NCI-H226 (cell line): ENCODE measurements at places on chromosomes 16 and 17.

DNA sequence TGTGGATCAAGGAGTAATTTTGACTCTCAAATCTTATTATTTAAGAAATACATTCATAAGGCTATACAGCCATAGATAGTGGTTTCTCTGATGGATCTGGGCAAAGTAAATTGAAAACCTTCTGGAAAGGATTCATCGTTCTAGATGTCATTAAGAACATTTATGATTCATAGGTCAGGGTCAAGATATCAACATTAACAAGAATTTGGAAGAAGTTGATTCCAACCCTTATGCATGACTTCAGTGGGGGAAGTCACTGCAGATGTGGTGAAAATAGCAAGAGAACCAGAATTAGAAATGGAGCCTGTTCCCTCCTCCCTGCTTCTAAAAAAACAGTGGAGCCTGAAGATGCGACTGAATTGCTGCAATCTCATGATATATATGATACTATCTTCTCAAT is 36.6 kb upstream of the HNF1B start:
- DNase-seq, result no peak

DNA sequence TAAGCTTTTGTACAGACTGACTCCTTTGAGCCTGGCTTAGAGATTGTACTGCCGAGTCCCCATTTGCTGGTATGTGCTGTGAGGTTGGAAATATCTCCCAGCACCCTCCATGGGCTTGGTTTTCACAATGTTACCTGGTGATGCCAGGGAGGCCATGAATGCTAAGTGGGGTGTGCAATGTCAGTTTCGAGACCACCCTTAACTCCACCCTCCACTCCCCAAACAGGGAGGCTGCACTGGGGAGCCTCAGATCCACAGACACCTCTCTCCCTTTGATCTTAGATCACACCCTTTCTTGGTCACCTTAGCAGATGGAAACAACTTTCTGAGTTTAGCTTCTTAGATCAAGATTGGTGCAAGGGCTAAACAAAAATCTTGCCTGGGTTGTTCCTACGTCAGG is 28.6 kb upstream of the PIK3R6 start:
- no peak for DNase-seq

DNA sequence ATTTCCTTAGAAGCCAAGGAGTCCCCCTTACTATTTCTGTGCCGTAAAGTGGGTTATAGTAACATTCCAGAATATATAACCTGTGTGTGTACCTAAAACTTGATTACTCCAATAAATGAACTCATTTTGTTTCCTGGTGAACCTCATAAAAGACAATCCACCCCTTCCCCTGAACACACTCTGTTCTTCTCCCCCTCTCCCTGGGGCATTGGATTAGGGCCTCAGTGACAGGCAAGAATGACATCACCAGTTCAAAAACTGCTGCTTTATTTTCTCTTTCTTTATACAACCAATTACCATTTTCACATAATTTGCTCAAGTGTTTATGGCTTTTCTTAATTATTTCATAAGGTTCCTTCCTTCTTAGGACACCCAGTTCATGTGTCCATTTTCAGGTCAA is 17.4 kb downstream of the AARSD1 start:
- DNase-seq, result no peak

GRCh38 chr16:66366433-66367299 is at the start of gene CDH5:
Gene CDH5, plus strand, starts transcription at chr16:66366691. Its CDS starts 12,647 bp downstream, at chr16:66379338.
- DNase-seq, result no peak

- no peak for DNase-seq
Observed at GRCh38 chr16:83738923-83739503, 68.8 kb upstream of the HSBP1 start.

- DNase-seq, result peak; percentile 26
Observed at GRCh38 chr17:4631836-4632580, 9.5 kb downstream of the ALOX15 start.

GRCh38 chr17:64441772-64442540 is 7.0 kb upstream of the MILR1 start:
- no peak for DNase-seq

GRCh38 chr16:2358811-2359210 is 18.3 kb upstream of the ABCA3 start:
- no peak for DNase-seq

DNA sequence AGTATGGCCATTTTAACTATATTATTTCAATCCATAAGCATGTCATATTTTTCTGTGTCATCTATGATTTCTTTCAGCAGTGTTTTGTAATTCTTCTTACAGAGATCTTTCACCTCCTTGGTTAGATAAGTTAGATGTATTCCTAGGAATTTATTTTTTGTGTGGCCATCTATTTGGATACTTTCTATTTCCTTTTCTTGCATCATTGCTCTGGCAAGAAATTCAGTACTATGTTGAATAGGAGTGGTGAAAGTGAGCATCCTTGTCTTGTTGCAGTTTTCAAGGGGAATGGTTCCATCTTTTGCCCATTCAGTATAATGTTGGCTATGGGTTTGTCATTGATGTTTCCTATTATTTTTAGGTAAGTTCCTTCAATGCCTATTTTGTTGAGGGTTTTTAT is 15.1 kb upstream of the ABCA9 start:
- no peak for DNase-seq

DNA sequence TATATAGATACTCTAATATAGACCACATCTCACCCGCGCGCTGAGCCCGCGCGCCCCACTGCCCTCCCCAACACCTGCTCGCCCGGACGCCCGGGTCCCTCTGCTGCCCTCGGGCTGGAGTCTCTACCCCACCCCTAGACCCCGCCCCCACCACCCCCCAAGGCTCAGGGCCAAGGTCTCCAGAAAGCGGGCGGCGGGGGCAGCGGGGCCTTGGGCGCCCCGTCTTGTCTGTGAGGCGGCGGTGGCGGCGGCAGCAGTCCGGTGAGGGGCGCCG is 2.6 kb downstream of the HES7 start:
- no peak for DNase-seq

DNA sequence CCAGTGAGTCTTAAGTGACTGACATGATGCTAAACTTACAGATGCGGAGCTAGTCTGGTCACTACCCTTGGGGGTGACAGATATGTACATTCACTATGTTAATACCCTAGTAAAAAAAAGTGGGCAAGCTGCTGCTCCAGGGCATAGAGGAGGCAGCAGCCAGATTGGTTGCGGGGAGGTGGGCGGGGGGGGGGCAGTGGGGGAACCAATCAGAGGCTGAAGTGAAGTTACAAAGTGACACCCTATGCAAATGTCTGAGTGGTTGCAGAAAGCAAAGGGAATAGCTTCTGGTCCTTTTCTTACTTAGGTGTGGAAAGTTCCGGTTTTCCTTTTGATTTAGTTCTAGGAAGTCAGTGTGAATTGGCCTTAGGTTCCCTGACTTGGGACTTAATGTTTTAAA is 12.1 kb downstream of the NDEL1 start:
- DNase-seq, result peak; percentile 8

- peak; percentile 50 for DNase-seq
Observed at GRCh38 chr17:30950669-30951399, 20.0 kb upstream of the RNF135 start.

DNA sequence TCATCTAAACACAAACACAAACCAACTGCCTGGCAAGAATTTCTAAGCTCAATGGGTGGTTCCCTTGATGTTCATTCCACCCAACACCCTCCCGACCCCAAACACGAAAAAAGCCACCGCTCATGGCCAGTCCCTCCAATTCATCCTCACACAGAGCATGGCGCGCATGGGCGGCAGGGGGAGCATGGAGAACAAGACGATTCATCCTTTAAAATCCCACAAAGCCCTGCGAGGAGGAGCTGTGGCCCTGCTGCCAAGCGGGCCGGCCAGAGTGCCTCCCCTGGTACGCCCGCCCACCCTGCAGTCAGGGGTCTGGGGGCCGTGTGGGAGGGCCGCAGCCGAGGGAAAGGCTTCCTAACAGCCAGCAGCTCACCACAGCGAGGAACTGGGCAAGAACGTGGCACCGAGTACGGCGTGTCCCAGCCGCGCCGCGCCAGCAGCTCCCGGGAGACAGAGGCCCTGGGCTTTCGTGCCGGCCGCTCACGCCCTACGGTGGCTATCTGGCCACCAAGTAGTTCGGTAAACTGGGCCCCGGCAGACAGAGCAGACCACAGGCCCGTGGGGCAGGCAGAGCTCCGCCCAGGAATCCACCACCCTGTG is 60.9 kb downstream of the KLHDC4 start:
- DNase-seq, result no peak
